ENCODE measurements at places on chromosomes 12 and 14.

- H3K36me3 ChIP-seq, result no peaks in the 10 kb centered on the region
- H3K27ac ChIP-seq, result no peak overlapping the region
- no peaks in the 10 kb centered on the region for H3K4me1 ChIP-seq
- DNase-seq, result peak; percentile 69
- H3K27me3 ChIP-seq, result peaks cover 42% of the 10 kb centered on the region
Measured at GRCh38 chr12:546920-547845, 87.4 kb downstream of the B4GALNT3 start.

DNA sequence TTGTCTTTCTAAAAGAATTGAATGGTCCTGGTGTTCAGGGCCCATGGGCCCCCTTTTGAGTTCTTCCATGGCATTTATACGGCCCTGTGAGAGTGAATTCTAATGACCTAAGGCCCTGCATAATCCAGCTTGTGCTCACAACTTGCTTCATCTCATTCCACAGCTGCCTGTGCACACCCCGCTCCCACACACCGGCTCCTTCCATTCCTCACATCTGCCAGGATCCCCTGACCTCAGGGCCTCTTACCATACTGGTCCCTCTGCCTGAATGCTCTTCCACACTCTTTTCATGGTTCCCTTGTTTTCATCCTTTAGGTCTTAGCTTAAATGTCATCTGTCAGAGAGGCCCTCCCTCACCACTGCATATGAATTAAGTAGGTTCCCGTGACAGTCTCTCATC is 49.5 kb upstream of the EGLN3 start:
- no peaks in the 10 kb centered on the region for H3K27me3 ChIP-seq
- no peak overlapping the region for H3K4me3 ChIP-seq
- no peaks in the 10 kb centered on the region for H3K4me1 ChIP-seq

DNA sequence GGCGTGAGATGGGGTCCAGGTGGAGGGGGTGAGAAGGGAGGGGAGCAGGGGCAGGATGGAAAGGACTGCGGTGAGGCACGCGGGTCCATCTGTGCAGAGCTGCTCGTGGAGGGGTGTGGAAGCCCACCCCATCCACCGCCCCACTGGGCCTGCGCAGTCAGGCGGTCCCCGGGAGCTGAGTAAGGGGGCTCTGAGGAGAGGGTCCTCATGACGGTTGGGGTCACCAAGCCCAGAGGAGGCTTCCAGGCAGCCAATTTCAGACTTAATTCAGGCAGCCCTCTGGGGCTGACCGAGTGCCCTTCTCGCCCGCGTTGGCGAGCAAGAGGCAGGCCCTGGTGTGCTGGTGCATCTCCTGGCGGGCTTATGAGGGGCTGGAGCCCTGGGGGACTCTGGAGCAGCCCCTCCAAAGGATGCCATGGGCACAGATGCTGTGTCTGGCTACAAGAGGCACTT is 115.5 kb downstream of the KIF26A start:
- H3K36me3 ChIP-seq, result no peaks in the 10 kb centered on the region
- no peak overlapping the region for H3K27ac ChIP-seq
- DNase-seq, result no peak
- H3K27me3 ChIP-seq, result peaks cover 49% of the 10 kb centered on the region
- H3K4me1 ChIP-seq, result no peaks in the 10 kb centered on the region

- peak overlapping the region; percentile 49 for H3K27ac ChIP-seq
- H3K4me1 ChIP-seq, result peaks cover 20% of the 10 kb centered on the region
- H3K36me3 ChIP-seq, result no peaks in the 10 kb centered on the region
- H3K27me3 ChIP-seq, result no peaks in the 10 kb centered on the region
- no peak overlapping the region for H3K4me3 ChIP-seq
Measured at GRCh38 chr12:9725213-9725870, 7.6 kb downstream of the CLECL1 start.

GRCh38 chr14:84340938-84341337 is 1189.0 kb upstream of the FLRT2 start:
- DNase-seq, result no peak
- no peaks in the 10 kb centered on the region for H3K36me3 ChIP-seq
- H3K27me3 ChIP-seq, result no peaks in the 10 kb centered on the region
- H3K27ac ChIP-seq, result no peak overlapping the region
- no peak overlapping the region for H3K4me3 ChIP-seq
- no peaks in the 10 kb centered on the region for H3K4me1 ChIP-seq

GRCh38 chr14:94998685-94999084 is 158.6 kb downstream of the DICER1 start:
- H3K27ac ChIP-seq, result no peak overlapping the region
- H3K27me3 ChIP-seq, result peaks cover 37% of the 10 kb centered on the region
- DNase-seq, result peak; percentile 66
- no peaks in the 10 kb centered on the region for H3K4me1 ChIP-seq
- no peak overlapping the region for H3K4me3 ChIP-seq
- H3K36me3 ChIP-seq, result no peaks in the 10 kb centered on the region
